ENCODE measurements at places on chromosomes 3 and 15. TPM values are rescaled to one million over a fixed set of nuclear protein-coding genes. Genes with fewer than 3 reads are reported as not detected.

DNA sequence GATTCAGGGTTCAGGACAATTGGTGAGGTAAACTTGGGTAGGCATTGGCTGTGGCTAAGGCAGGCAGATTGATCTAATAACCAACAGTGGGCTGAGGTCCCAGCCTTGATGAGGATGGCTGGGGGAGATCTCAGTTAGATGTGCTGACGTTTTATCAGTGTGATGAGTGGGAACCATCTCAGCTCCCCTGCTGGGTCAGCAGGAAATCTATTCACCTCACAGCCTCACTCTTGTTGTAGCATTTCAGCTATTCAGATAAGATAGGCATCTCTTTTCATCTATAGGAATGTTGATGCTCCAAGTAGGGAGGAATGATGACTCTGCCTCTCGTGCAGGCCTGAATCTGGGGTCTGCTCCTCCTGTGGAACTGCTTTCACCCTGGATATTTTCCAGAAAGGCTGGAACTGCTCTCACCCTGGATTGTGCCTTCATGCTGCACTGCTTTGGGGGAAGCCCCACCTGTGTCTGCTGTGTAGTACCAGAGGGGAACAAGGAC, 973.7 kb downstream of the NSUN3 start:
- no peaks in the 10 kb centered on the region for H3K4me1 ChIP-seq
- no peak overlapping the region for H3K27ac ChIP-seq
- H3K36me3 ChIP-seq = no peaks in the 10 kb centered on the region
- H3K27me3 ChIP-seq = no peaks in the 10 kb centered on the region
- no peak for DNase-seq
- H3K4me3 ChIP-seq = no peak overlapping the region

DNA sequence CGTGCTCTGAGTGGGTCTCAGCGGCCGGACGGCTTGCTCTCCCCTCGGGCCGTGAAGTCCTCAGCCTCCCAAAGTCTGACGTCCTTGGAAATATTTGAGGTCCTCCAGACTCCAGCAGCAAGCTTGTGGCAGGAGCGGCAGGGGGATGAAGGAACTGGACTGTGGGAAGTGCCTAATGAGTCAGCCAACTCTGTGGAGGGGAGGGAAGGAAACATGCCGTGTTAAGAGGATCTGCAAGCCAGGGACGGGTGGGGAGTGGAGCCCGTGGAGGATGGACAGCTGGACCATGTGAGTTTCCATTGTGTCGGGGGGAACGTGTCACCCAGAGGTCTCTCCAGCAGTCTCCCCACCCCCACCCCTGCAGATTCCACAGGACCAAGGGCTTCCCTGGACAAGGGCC, 39.4 kb upstream of the IDH2 start:
- H3K36me3 ChIP-seq = no peaks in the 10 kb centered on the region
- no peak for DNase-seq
- H3K27me3 ChIP-seq = no peaks in the 10 kb centered on the region
- no peaks in the 10 kb centered on the region for H3K4me1 ChIP-seq
- H3K27ac ChIP-seq = no peak overlapping the region
- no peak overlapping the region for H3K4me3 ChIP-seq

- no peaks in the 10 kb centered on the region for H3K27me3 ChIP-seq
- peaks cover 13% of the 10 kb centered on the region for H3K4me1 ChIP-seq
- peak; percentile 77 for DNase-seq
- H3K36me3 ChIP-seq = no peaks in the 10 kb centered on the region
Measured at GRCh38 chr3:150216041-150216811, 191.9 kb upstream of the TSC22D2 start.

DNA sequence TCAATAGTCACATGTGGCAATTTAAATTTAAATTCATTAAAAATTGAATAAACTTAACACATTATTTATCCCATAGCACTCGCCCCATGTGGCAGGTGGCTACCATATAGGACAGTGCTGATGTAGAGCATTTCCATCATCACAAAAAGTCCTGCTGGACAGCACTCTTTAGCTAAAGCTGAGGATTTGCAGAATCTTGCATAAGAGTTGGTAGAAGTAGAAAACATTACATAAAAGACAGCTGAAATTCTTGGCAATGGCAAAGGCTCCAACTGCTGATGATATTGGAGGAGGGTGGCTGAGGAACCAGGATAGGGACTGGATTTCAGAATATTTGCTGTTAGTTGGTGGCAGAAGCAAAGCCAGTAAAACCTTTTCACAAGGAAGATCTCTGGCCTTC, 230.7 kb upstream of the SATB1 start:
- H3K4me3 ChIP-seq = no peak overlapping the region
- H3K27me3 ChIP-seq = no peaks in the 10 kb centered on the region
- no peak overlapping the region for H3K27ac ChIP-seq
- no peaks in the 10 kb centered on the region for H3K4me1 ChIP-seq
- no peaks in the 10 kb centered on the region for H3K36me3 ChIP-seq

DNA sequence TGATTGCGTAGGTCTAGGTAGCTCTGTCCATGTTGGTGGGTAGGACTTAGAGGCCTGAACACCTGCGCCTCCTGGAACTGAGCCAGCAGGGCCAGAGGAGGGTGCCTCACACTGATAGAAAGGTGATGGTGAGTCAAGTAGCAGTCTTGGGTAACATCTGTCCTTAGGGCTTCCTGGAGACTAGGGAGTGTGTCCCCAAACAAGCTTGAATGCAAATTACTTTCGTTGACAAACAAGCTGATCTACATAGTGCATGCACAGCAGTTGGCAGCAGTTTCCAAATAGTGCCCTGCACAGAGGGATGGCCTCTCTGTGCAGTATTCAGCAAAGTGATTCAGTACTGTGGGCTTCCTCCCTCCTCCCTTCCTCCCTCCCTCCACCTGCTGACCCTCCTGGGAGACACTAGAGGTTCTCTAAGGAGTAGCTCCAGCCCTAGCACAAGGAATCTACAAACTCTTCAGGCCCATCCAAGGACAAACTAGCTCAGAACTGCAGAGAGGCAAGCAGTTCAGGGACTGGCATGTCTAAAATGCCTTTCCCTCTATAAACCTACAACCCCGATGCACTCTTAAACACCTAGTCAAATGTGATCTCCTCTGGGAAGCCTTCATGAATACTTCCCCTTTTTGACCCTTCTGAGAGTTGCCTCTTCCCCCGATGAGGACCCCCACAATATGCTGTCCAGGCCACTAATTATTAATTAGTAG, 61.0 kb downstream of the TLE3 start:
- no peak overlapping the region for H3K27ac ChIP-seq
- peaks cover 10% of the 10 kb centered on the region for H3K4me1 ChIP-seq
- H3K27me3 ChIP-seq = no peaks in the 10 kb centered on the region
- no peak for DNase-seq

DNA sequence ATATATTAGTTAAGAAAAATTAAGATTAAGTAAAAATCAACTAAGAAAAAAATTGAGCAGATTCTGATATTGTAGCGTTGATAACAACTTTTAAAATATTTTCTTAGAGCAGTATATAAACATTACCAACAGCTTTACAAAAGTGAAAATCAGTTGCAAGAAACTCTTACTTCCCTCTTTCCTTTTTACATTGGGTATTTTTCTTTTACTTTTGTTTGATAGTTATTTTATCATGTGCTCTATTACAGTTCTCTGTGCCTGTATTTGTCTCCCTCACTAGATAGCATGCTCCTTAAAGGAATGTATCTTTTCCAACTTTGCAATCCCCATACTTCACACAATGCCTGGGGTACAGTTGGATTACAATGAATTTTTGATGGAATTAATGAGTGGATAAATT, 87.5 kb upstream of the P3H2 start:
- H3K27me3 ChIP-seq = no peaks in the 10 kb centered on the region
- H3K4me3 ChIP-seq = no peak overlapping the region
- no peak overlapping the region for H3K27ac ChIP-seq
- H3K4me1 ChIP-seq = no peaks in the 10 kb centered on the region
- DNase-seq = no peak
- H3K36me3 ChIP-seq = no peaks in the 10 kb centered on the region

GRCh38 chr15:90059208-90059985, 42.9 kb downstream of the IDH2 start:
- H3K4me1 ChIP-seq = peaks cover 50% of the 10 kb centered on the region
- H3K27ac ChIP-seq = peak overlapping the region; percentile 73
- no peak overlapping the region for H3K4me3 ChIP-seq
- no peak for DNase-seq
- no peaks in the 10 kb centered on the region for H3K27me3 ChIP-seq

- H3K27me3 ChIP-seq = no peaks in the 10 kb centered on the region
- peaks cover 40% of the 10 kb centered on the region for H3K4me1 ChIP-seq
- no peaks in the 10 kb centered on the region for H3K36me3 ChIP-seq
Measured at GRCh38 chr3:46080124-46080968, 53.1 kb upstream of the XCR1 start.

- no peak overlapping the region for H3K4me3 ChIP-seq
- no peaks in the 10 kb centered on the region for H3K4me1 ChIP-seq
- no peak overlapping the region for H3K27ac ChIP-seq
Measured at GRCh38 chr3:62052331-62052730, 321.0 kb downstream of the FEZF2 start.

DNA sequence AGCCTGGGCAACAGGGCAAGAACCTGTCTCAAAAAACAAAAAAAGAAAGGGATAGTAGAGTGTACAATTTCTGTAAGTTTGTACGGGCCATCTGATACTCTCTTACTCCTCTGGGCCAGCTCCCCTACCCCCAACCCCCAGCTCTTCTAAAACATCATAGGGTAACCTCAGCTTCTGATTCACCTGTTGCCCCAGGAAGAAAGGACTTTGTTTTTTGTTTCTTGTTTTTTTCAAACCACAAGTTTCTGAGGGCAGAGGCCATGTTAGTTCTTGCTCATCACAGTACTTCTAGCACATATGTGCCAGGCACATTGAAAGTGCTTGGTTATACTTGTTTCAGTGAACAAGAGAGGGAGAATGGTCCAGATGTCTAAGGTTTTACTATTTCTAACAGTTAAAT, 20.2 kb downstream of the ATOSA start:
- no peak overlapping the region for H3K4me3 ChIP-seq
- DNase-seq = no peak
- H3K27ac ChIP-seq = no peak overlapping the region
- no peaks in the 10 kb centered on the region for H3K27me3 ChIP-seq
- H3K4me1 ChIP-seq = peaks cover 32% of the 10 kb centered on the region

DNA sequence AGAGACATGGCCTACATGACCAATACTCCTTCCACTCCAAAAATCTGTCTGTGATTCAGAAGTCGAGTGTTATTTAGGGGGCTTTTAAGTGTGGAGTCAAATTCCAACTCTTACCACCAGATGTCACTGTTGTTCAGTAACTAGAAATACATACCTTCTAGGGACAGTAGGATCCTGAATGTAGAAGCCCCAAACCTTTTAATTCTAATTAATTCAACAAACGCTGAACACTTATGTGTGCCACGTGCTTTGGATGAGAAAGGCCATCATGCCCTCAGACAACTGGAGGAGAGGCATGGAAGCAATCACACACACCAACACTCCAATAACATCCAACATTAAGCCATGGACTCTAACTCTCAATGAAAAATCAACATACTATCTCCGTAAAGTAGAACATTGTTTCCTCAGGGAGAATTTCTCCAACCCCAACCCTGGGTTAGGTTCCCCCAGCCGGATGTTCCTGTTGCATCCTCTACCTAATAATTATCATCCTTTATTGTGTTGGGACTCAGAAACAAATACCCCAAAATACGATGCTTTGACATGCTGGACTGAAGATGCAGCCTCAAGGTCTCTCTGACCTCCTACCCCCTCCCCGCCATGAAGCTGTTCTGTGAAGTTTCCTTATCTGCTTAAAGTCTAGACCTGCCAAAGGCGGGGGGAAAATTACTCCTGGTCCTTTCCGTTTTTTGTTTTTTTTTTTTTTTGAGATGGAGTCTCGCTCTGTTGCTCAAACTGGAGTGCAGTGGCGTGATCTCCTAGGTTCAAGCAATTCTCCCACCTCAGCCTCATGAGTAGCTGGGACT, 8.0 kb upstream of the CCDC13 start:
- no peak overlapping the region for H3K4me3 ChIP-seq
- peaks cover 15% of the 10 kb centered on the region for H3K4me1 ChIP-seq
- H3K36me3 ChIP-seq = no peaks in the 10 kb centered on the region
- DNase-seq = no peak

DNA sequence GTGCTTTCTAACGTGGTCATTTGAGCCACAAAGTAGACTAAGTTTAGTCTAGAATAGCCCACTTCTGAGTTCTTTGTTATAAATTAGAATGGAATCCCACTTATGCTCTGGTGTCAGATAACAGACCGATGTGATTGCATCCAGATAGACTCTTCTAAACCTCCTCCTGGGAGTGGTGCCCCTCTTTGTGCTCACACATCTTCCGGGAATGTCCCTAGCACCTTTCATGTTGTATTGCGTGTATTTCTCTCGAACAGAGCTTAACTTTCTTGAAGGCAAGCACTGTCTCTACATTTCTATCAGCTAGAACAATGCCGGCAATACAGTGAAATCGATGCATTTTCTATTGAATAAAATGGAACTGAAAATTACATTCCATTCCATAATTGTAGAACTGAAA, 23.0 kb downstream of the CP start:
- DNase-seq = no peak
- H3K27me3 ChIP-seq = no peaks in the 10 kb centered on the region
- no peaks in the 10 kb centered on the region for H3K36me3 ChIP-seq
- H3K4me1 ChIP-seq = no peaks in the 10 kb centered on the region
- H3K4me3 ChIP-seq = no peak overlapping the region
- H3K27ac ChIP-seq = no peak overlapping the region

DNA sequence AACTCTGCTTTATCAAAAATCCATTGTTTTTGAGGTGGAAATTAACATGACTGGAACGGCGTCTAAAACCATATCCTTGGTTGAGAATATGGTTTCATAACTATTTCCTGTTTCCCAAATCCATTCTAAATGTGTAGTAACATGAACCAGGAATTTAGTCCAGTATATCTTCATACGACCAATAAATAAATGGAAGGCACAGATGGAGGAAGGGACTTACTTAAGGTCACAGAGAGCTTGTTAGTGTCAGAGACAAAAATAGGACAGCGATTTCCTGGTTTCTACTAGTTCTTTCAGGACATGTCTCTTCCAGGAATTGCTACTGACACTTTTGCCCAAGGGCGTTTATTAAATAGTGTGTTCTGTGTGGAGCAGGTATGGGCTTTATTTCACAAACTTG, 41.2 kb downstream of the HES1 start:
- no peaks in the 10 kb centered on the region for H3K27me3 ChIP-seq
- H3K4me3 ChIP-seq = no peak overlapping the region
- H3K27ac ChIP-seq = no peak overlapping the region
- peaks cover 11% of the 10 kb centered on the region for H3K4me1 ChIP-seq
- no peaks in the 10 kb centered on the region for H3K36me3 ChIP-seq

DNA sequence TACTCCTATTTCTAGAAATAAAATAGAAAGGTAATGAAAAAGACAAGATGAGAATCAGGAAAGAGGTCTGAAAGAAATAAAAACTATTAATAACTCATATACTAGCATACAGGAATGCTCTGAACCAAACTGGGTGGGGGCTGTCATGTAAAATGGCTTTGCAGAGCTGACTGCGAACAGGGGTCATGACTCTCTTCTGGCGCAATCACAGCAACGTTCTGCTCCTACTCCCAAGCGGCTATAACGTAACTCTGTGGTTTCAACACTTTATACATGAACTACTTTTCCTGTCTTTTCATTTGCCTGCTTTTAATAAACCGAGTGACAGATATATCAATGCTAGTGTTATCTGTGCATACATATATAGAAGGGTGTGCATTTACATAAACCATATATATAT, 116.7 kb downstream of the DLG1 start:
- H3K4me1 ChIP-seq = no peaks in the 10 kb centered on the region
- no peaks in the 10 kb centered on the region for H3K36me3 ChIP-seq
- H3K27ac ChIP-seq = no peak overlapping the region
- H3K27me3 ChIP-seq = no peaks in the 10 kb centered on the region
- DNase-seq = no peak
- no peak overlapping the region for H3K4me3 ChIP-seq

SEMA3B gene
- 32.9 TPM for total RNA-seq

B3GALNT1 gene
- 4.9 TPM for total RNA-seq

SLMAP gene
- 102 TPM for total RNA-seq

GPR160 gene
- total RNA-seq = 1.2 TPM

ST8SIA2 gene
- not detected for total RNA-seq

HGD gene
- not detected for total RNA-seq

All from vagina (tissue), 2 donors.